ENCODE measurements at places on chromosomes 4 and X.

GRCh38 chr4:103129174-103129573 is 29.5 kb upstream of the BDH2 start:
- DNase-seq: no peak

GRCh38 chr4:122692641-122693520 is 39.6 kb upstream of the BBS12 start:
- no peak for DNase-seq

- no peak for DNase-seq
These were observed 42.2 kb downstream of the SMARCA5 start for GRCh38 chr4:143555676-143556075.

DNA sequence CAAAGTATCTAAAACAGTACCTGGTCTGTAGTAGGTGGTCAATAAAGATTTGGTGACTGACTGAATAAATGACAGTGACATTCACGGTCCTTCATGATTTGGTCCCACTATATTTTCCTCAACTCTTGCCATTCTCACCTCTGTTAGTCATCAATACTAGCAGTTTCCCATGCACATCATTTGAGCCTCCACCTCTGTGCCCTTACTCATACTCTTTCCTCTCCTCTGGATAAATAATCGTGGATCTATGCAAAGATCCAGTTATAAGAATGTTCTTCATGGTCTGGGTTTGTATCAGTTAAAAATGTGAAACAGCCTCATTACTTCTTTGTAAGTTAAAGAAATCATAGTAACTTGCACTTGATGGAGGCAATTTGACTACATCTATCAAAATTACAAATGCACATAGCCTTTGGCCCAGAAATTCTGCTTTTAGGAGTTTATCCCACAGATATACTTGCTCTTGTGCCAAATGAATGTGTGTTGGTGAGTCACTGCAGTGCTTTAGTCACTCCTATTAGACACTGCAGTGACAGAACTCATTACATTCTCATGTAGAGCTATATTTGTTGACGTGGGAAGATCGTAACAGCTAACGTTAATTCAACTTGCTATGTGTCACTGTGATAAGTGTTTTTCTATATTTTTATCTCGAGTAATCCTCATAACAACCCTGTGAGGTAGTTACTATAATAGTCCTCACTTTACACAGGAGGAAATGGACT is 121.9 kb upstream of the SMIM10 start:
- no peak for DNase-seq

- no peak for DNase-seq
These were observed 99.4 kb downstream of the FAM13A start for GRCh38 chr4:88957570-88957969.

DNA sequence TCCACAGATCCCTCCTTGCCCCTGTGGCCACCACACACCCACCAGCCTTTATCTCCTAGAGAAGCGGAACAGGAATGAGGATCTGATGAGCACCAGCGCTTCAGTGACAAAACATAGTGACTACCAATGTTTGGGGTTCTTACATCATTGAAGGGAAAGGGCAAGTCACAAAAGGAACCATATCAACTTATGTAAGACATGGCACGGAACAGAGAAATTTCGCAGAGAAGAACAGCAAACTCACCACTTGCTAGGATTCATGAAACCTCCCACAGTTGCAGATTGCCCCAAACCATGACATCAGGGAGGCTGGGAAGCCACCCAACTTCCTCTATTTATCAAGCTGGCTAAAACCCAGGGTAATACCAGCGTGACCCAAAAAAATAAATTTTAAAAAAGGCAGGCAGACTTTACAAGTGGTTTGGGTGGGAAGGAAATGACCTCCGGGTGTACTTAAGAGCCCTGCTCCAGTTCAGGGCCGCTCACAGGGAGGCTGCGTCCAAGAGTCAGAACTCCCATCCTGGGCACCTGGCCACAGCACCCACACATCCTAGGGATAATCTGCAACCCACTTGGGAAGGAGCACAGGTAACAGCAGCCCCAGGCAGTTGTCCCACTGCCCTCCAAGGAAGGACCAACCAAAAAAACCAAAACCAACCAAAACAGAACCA is 36.0 kb downstream of the ADGRG2 start:
- no peak for DNase-seq

GRCh38 chrX:19057856-19058255 is 64.4 kb downstream of the ADGRG2 start:
- DNase-seq: no peak

- no peak for DNase-seq
These were observed 4.9 kb upstream of the DDX3X start for GRCh38 chrX:41329101-41329500.

DNA sequence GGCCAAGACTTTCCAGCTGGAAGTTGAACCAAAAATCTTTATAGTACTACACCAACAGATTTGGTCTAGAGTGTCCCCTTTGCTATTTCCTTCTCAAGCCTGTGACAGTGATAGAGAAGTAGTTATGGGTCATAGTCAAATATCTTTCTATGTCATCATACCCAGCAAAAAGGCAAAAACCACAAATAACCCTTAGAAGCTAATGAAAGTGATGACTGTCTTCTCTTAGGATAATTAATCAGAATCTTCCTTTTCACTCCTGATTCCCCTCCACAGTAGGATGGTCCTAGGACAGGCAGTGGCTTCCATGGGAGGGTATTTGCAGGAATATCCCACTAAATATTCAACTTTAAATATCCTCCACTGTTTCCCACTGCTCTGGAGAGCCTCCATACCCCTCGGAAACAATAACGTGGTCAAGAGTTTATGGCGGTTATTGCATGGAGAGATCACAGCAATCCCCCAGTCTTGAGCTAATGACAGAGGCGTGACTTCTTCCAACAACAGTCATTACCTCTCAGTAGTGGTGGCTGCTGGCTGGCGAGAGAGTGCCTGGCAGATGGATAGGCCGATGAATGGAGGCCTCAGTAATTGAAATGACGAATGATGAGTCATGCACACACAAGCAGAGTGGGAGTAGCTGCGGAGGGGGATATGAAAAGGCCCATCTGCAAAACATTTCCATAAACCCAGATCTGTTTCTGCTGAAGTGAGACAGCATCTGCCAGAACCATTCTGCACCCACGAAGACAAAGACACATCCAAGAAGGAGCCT is 154.9 kb downstream of the STK32B start:
- DNase-seq: no peak

DNA sequence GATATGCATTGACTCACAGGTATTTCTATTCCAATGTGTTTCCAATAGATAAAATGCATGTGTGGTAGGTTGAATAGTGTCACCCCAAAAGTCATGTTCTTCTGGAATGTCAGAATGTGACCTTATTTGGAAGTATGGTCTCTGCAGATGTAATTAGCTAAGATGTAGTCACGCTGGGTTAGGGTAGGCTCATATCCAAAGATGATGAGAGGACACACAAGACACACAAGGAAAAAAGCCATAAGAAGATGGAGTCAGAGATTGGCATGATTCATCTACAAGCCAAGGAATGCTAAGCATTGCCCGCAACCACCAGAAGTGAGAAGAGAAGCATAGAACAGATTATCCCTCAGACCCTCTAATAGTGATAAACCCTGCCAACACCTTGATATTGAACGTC is 17.5 kb downstream of the ZNF330 start:
- DNase-seq: no peak

- DNase-seq: no peak
These were observed 25.9 kb upstream of the FGFR3 start for GRCh38 chr4:1767061-1767769.

GRCh38 chrX:21986596-21986995 is 45.5 kb upstream of the PHEX start:
- DNase-seq: no peak

GRCh38 chr4:75434105-75434504 is 80.1 kb downstream of the RCHY1 start:
- no peak for DNase-seq

Measured in stimulated activated CD8-positive, alpha-beta memory T cell treated with anti-CD3 and anti-CD28 coated beads, Interleukin-4, amount 100 ng/mL, for 1 hour (primary cell).